Stimulated activated CD8-positive, alpha-beta memory T cell treated with anti-CD3 and anti-CD28 coated beads, Interleukin-4, amount 100 ng/mL, for 4 hours (primary cell): ENCODE measurements at places on chromosomes 1 and 21.

DNA sequence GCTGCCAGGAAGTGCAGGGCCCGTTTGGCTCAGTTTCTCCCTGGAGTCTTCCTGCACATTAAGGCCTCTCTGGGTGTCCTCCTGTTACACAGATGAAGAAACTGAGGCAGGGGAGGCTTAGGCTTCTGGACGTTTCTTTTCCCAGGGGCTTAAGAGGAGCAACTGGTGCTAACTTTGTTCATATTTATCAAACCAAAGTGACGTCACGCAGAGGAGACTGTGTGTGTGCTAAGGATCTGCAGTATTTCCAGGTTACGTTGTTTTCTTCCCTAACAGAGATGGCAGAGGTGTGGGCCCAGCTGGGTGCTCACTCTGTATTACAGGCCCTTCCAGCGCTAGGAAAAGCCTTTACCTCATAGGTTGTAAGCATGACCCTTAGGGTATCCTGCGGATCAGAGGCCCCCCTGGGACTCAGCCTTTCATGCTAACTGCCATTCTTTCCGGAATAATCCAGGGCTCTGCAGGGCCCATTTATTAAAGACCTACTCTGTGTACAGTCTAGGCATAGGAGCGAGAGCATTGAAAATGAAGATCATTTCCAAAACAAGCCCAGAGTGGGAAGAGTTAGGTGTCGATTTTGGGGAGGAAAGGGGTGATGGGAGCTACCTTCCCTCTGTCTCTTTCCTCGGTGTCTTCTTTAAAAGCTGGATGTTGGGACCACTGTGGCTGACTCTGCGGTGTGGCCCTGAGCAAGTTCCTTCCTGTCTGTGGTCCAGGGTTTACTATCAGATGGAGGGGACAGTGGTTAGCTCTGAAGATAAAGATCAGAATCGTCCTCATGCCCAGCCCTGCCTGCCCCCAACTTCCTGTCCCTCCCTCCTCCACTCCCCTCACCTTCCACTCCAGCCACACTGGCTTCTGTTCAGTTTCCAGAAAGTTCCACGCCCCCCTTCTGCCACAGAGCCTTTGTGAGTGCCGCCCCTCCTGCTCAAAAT lies 4.6 kb downstream of the AGTRAP start:
- no peak for DNase-seq

- DNase-seq = no peak
Observed at GRCh38 chr21:46437096-46437498, 21.6 kb upstream of the DIP2A start.

DNA sequence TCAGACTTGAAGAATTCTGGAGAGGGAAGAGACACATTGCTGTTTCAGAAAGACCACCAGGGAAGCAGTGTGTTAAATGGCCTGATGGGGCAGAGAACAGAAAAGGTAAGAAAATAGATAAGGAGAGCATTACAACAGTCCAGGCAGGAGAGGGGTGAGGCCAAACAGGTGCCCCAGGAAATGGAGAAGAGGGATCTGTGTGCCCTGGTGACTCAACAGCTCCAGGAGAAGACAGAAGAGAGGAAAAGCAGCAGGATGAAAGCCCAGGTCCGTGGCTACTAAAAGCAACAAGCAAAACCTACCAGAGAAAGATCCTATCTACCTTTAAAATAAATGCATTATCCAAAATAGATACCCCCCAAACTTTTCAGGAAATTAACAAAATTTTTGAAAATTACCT lies 9.2 kb downstream of the TP53BP2 start:
- no peak for DNase-seq

GRCh38 chr1:114833421-114833820 lies 21.2 kb upstream of the SYCP1 start:
- no peak for DNase-seq

- DNase-seq = no peak
Observed at GRCh38 chr1:27577504-27578188, 26.3 kb downstream of the AHDC1 start.

- DNase-seq = no peak
Observed at GRCh38 chr1:206041640-206042039, 11.3 kb upstream of the RHEX start.

DNA sequence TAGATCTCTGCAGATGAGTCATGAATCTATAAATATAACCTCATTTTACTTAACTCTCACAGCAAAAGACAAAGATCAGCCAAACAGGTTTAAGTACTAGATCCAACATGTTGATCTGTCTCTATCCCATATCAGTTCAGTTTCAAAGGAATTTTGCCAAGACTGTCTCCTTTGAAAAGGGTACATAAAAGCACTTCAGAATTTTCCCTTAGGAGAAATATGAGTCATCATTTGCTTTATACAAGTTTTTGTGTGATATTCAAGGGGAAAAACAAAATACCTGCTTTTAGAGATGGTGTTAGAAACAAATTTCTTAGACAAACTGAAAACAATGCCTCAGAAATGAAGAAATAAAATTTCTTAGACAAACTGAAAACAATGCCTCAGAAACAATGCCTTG lies 73.5 kb upstream of the LRRC7 start:
- no peak for DNase-seq

DNA sequence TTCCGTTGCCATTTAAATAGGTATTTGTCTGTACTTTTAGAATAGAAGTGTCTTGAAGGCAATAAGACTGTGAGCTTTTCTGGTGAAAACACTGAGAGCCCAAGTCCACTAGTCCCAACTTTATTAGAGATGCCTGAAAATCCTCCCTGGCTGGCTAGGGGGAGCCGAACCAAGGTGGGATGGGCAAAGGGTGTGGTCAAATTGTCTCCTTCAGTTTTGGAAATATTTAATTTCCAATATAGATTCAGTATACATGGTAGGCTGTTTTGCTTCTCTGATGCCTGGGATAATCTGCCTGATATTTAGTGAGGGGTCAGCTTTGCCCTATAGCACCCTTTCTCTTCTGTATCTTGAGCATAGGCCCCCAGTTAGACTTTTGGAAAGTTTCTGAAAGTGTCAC lies 3.5 kb downstream of the ROR1 start:
- DNase-seq = no peak

- no peak for DNase-seq
Observed at GRCh38 chr1:178871551-178872320, 859 bp upstream of the ANGPTL1 start.

- peak; percentile 8 for DNase-seq
Observed at GRCh38 chr1:86704972-86705664, 742 bp downstream of the SH3GLB1 start.

DNA sequence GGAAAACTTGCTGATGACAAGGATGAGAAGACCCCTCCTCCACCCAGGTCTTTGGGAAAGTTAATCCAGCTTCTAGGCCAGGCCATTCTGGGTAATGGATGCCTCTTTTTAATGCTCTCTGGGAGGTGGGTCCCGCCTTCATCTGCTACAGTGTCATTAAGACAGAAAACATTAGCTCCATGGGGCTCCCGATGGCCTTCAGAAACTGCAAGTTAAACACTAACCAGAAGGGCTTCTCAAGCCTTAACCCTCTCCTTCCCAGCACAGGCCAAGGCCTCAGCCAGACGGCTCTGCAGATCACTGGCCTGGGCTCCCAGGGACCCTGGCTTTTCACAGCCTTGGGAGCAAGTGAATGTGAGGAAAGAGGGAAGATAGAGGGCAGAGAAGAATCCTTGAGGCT lies 364.9 kb downstream of the MATN1 start:
- no peak for DNase-seq

DNA sequence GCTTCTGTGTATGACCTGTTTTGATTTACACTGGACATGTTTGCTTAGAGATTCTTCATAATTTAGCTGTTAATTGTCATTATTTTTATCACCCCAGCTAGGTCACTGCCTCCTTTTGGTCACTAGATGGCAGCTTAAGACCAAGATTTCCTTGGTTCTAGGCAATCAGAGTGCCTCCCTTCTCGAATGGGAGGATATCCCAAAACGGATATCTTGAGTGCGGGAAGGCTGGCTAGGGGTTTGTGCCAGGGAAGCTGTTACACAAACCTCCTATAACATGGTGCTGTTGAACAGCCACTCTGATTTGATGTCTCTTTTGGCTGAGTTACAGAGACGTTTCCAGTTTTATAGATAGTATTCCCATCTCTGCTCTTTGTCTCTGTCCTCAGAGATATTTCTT lies 283.5 kb downstream of the S1PR1 start:
- no peak for DNase-seq

- DNase-seq = no peak
Observed at GRCh38 chr1:9069326-9070100, at the start of gene SLC2A5. Gene SLC2A5, minus strand, starts transcription at chr1:9069635. Its CDS starts 99 bp downstream, at chr1:9069536.

GRCh38 chr1:42979036-42979430 lies 20.4 kb upstream of the SLC2A1 start:
- no peak for DNase-seq

GRCh38 chr21:38610623-38611251 lies 112.5 kb upstream of the ERG start:
- DNase-seq = no peak

GRCh38 chr21:41338455-41338854 lies 21.9 kb downstream of the FAM3B start:
- no peak for DNase-seq

- no peak for DNase-seq
Observed at GRCh38 chr1:119001181-119002027, 13.3 kb upstream of the TBX15 start.

- DNase-seq = no peak
Observed at GRCh38 chr1:76190749-76191424, 116.3 kb downstream of the ST6GALNAC3 start.

- DNase-seq = no peak
Observed at GRCh38 chr1:164760569-164760968, 201.6 kb downstream of the PBX1 start.

- DNase-seq = no peak
Observed at GRCh38 chr1:207659545-207660153, 14.7 kb downstream of the CR1L start.

GRCh38 chr1:153848805-153849204 lies 73.6 kb downstream of the SLC27A3 start:
- no peak for DNase-seq
